Bladder microvascular endothelial cell (primary cell): ENCODE measurements at places on chromosomes 13 and 19. TPM values are rescaled to one million over a fixed set of nuclear protein-coding genes. Genes with fewer than 3 reads are reported as not detected.

The DKKL1 gene
- 0.31 TPM in 1 of 2 replicates, not detected in the other for total RNA-seq

The RFPL4AL1 gene
- total RNA-seq: 0.31 TPM in 1 of 2 replicates, not detected in the other

The MEGF8 gene
- total RNA-seq: 20.2 and 59.2 TPM in 2 replicates

The DOCK6 gene
- 73.3 and 155 TPM in 2 replicates for total RNA-seq

The LRG1 gene
- total RNA-seq: 0.49 and 1.5 TPM in 2 replicates

The PSG3 gene
- total RNA-seq: 0.13 and 0.16 TPM in 2 replicates

The ABCC4 gene
- 6.7 and 7.8 TPM in 2 replicates for total RNA-seq

The PRODH2 gene
- not detected in 2 replicates for total RNA-seq

The B9D2 gene
- 5.9 and 8.9 TPM in 2 replicates for total RNA-seq

The RYR1 gene
- total RNA-seq: not detected in 2 replicates

The ADM5 gene
- 0.63 and 3.2 TPM in 2 replicates for total RNA-seq

The LHFPL6 gene
- 19.4 and 53.3 TPM in 2 replicates for total RNA-seq

The WDR87 gene
- not detected in 2 replicates for total RNA-seq

The ZNF878 gene
- total RNA-seq: 0.31 and 0.32 TPM in 2 replicates

The MEIS3 gene
- total RNA-seq: 0.13 and 0.65 TPM in 2 replicates

The GPR12 gene
- total RNA-seq: not detected in 2 replicates

The SHISA7 gene
- not detected in 2 replicates for total RNA-seq

The SIGLEC5 gene
- not detected in 2 replicates for total RNA-seq

The ITGBL1 gene
- 3.2 and 13.3 TPM in 2 replicates for total RNA-seq

The HSD17B14 gene
- 5.7 and 9.9 TPM in 2 replicates for total RNA-seq

The NMRK2 gene
- total RNA-seq: not detected in 2 replicates

The OR1M1 gene
- not detected in 2 replicates for total RNA-seq

The GIPC1 gene
- 129 and 137 TPM in 2 replicates for total RNA-seq

The FCGBP gene
- under 0.01 and 0.06 TPM in 2 replicates for total RNA-seq
